ENCODE measurements at places on chromosomes 1 and 21.

DNA sequence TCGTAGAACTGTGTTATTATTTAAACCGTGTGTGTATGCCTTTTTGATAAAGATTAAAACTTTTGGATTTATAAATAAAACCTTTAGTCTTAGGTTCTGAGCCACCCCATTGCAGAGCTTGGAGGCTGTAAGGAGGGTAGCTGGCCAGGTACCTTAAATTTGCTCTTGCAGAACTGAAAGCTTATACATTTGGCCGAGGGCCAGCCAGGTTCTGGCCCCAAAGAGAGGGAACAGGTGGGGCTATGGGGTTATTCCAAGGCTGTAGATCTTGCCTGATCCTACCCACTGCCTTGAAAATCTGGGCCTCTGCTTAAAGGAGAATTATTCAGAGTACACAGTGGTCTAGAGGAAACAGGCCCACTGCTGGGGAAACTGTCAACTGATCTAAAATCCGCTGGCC lies 59.6 kb downstream of the CAMK2N1 start:
- DNase-seq = no peak

- peak; percentile 82 for DNase-seq
These were observed 6.8 kb upstream of the BSDC1 start for GRCh38 chr1:32400876-32401631.

DNA sequence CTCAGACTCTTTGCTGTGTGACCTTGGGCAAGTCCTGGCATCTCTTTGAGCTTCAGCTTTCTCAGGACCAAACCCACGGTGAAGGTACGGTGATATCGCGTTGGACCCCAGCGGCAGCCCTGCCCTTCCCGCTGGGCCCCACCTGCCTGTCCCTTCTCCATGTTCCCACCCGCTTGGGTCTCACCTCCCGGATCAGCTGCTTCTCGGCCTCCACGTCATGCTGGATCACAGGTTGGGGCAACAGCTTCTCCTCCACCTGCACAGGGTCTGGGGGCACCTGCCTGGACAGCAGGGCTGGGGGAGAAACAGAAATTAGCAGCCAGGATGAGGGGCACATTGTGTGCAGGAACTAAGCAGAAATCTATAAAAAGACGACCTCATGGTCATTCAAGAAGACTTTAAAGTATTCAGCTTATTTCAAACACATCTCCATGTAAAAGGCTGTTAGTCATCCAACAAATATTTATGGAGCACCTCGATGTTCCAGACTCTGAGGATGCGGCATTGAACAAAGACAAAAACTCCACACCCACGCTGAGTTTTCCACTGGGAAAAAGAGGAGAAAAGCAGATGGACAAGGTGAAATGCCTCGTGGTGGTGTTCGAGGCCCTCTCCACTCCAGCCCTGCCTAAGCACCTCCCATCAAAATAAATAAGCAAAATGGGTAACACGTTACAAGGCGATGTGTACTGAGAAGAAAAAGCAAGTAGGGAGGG lies 19.5 kb downstream of the KIF17 start:
- DNase-seq = peak; percentile 40

DNA sequence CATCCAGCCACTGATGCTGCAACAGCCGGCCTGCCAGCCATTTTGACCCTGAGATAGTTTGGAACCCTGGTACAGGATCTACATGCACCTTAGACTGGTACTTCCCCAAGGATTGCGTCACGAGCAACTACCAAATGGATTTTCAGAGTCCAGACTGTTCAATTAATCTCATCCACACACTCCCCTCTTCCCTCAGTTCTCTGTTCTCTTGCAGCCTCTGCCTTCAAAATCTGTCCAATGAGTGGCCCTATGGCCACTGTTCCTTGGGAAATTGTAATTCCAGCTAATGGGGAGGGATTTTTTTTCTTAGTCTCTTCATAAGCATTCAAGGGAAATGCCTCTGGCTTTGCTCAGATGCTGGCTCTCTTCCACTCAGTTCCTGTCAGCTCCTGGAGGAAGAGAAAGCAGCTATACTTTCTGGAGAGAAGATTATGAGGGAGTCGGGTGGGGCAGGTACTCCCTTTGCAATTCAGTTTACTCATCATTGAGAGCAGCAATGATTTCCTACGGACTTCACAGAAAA lies 19.8 kb upstream of the UAP1 start:
- DNase-seq = peak; percentile 84

- DNase-seq = no peak
These were observed 267.5 kb downstream of the TRABD2B start for GRCh38 chr1:47729685-47730084.

DNA sequence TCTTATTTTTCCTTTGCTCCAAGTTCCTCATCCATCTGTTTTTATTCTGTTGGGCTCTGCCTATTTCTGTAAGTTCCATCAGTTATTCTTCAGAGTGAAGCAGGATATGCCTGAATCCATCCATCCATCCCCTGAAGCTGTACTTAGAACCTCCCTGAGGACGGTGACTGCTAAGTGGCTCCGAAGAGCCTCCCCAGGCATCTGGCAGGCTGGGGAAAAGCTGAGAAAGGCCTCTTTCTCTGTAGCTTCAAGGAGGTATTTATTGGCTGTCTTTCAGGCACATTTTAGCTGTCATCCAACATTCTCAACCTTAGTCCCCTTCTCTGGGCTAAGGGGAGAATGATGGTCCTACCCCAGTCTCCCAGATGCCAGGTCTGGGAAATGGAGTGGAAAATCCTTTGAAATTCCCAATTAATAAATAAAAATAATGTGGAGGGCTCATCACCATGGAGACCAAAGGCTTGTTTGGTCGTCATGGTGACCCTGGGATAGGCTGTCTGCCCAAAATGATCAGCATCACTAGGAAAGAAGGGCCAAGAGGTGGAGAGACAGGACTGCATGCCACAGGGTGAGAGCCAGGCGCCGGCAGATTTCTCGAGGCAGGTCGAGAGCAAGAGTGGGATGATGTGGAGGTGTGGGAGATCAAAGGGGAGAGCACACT lies 82.0 kb downstream of the UBIAD1 start:
- DNase-seq = no peak
